Stimulated activated CD8-positive, alpha-beta memory T cell treated with anti-CD3 and anti-CD28 coated beads, Interleukin-2, amount 100 ng/mL, for 1 hour (primary cell): ENCODE measurements at places on chromosomes 6 and 20.

- no peak for DNase-seq
These were observed 138.0 kb downstream of the HFE start for GRCh38 chr6:26224940-26225847.

DNA sequence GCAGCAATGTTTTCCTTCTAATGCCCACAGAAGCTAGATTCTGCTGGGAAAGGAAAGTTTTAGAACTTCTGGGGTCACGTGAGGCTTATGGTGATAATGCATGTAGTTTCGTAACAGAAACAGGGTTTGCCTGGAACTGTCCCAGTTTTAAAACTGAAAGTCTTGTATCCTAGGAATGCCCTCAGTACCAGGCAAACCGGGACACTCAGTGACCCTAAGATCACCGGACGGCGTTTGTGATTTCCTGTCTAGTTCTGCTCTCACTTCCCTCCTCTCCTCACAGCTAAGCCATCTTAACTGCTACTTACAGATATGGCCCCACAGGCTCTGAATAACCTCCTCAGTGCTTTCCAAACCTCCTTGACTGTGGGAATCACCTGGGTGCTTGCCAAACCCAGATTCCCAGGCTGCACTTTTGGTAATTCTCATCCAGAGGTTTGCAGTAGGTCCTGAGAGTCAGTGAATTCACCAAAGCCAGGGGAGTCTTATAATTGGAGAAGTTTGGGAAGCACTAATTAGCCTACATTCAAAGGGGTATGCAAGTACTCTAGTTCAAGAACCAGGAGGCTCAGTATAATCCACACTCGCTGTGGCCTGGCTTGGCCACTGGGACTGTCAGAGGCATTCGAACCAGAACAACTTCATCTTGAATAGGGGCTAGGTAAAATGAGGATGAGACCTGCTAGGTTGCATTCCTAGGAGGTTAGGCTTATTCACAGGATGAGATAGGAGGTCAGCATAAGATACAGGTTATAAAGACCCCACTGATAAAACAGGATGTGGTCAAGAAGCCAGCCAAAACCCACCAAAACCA, 231.6 kb upstream of the MYLIP start:
- no peak for DNase-seq

GRCh38 chr6:106490030-106490429, 129.5 kb downstream of the CRYBG1 start:
- no peak for DNase-seq

- DNase-seq, result no peak
These were observed 11.6 kb downstream of the TNFAIP3 start for GRCh38 chr6:137878486-137879285.

DNA sequence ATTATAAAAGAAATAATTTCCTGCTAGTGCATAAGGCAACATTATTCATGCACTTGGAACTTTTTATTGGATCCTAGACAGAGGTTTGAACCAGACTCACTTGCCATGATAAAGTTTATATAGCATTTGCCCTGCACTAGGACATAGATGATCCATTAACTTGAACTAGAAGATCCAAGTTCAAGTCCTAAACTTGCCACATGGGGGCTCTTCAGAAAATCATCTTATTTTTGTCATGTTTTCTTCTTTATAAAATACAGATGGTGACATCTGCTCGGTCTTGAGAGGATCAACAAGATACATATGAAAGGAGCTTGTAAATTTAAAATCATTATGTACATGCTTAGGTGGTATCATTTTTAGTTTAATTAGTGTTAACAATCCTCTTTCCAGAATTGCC, 94.5 kb downstream of the SIM1 start:
- DNase-seq, result no peak

GRCh38 chr20:51495921-51496545, 46.5 kb downstream of the NFATC2 start:
- no peak for DNase-seq

GRCh38 chr6:34304164-34304563, 55.4 kb upstream of the SMIM29 start:
- DNase-seq, result no peak

DNA sequence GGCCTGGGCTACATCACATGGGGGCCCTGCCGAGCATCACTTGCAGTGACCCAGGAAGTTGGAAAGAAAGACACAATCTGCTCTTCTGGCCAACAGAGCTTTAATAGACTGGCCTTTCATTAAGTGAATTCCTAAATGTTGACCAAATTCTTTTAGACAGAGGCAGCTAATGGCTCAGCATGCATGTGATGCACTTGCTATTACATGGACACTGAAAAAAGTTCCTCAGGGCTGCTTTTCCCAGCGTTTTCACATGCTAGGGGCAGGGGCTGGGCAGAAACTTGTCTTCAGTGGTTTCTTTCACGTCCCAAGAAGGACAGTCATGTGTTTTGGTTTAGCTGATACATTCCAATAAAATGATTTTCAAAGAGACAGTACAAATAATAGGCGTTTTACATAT, 651.0 kb upstream of the SLC35B3 start:
- DNase-seq, result no peak

DNA sequence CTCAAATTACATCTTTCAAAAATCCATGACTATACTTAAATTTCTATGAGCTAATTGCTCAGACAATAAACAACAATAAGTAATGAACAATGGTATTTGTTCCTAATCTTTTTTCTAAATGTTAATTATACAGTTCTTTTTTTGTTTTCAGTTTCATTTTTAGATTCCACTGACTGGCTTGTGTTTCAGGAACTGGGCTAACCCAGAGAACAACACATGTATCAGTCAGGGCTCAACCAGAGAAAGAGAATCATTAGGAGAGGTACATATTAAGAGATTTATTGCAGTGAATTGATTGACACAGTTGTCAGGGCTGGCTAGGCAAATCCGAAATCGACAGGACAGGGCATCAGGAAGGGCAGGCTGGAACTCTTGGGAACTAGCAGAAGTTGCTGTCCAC, 182.8 kb downstream of the GRM1 start:
- DNase-seq, result no peak

DNA sequence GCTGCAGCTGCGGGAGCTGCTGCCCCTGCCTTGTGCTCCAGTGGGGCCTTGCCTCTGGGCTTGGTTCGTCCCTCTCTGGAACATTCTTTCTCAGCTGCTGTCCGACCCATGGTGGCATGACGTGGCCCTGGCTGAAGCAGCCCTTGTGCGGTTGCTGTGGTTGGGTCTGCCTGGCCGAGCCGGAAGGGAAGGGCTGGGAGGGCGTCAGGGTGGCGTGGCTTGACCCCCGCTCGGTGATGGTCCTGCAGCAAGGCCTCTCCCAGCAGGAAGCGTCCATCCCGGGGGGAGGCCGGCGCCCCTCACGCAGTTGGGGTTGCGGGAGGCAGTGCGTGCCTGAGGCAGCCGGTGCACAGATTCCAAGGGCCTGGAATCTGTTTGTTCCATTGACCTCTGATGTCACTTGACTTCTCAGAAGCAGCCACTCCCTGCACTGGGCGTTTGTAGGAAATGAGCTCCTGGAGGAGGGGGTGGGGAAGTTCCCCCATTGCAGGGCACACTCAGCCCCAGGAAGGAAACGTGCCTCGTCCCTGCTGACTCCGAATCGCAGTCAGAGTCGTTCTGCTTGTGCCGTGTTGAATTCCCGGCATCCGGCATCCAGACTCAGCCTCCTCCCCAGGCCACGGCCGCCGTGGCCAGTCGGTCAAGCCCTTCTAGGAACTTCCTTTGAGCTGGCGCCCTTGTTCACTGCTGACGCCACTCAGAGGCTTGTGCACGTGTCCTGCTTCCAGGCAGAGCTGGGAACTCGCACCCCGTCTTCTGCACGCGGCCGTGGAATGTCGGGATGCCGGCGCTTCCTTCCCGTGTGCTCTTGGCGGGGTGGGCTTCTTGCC, 9.7 kb upstream of the TNFRSF6B start:
- no peak for DNase-seq

GRCh38 chr20:57407541-57407956, 16.4 kb downstream of the RBM38 start:
- no peak for DNase-seq

GRCh38 chr20:50848846-50849673, 54.2 kb downstream of the BCAS4 start:
- no peak for DNase-seq

DNA sequence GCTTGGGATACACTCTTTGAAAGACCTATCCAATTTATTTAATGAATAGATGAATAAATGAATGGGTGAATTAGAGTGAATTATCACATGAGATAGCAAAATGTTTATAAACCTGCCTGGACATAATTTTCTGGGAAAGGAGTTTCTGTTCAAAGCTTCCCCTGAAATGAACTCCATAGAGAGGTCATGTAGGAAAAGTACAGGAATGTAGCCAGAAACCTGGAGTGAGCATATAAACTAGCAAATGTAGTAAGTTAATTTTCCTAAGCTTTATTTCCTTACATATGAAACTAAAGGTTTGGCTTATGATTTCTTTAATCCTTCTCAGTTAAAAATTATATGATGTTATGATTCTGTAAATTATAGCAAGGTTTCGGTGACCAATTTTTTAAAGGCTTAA, 380.3 kb upstream of the RSPO3 start:
- DNase-seq, result no peak

- DNase-seq, result no peak
These were observed 99.1 kb downstream of the SNX5 start for GRCh38 chr20:17869295-17869994.

DNA sequence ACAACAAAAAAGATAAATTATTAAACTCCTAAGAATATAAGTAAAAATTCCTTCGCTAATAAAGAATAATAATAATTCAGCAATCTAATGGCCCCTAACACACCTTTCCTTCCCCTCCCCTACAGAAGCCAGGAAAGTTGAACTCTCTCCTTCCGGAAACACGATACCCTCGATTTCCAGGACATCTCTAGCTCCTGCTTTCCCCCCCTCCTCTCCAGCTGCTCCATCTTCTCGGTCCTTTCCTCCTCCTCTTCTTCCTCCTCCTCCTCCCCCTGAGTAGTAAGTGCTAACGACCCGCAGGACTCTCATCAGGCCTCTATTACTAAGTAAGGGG, 603 bp downstream of the TASP1 start:
- no peak for DNase-seq

GRCh38 chr6:25350573-25350972, 71.4 kb downstream of the CARMIL1 start:
- DNase-seq, result no peak

GRCh38 chr20:13494019-13494418, 144.7 kb downstream of the TASP1 start:
- DNase-seq, result no peak

DNA sequence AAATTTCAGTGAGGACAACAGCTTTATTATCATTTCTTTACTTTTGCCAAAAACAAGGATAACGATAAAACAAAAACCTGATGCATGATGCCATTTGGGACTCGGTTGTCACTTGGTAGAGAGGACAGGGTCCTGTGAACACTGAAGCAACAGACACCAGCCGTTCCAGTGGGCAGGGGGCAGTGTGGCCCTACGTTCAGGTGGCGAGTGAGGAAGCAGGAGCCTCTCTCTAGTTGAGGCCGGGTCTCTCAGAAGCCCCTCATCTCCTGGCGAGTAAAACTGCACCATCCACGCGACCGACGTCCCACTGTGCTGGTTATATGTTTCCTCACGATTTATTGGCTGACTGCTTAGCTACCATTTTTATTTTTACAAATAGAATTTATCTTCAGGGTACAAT, 231.6 kb downstream of the THBS2 start:
- DNase-seq, result no peak

DNA sequence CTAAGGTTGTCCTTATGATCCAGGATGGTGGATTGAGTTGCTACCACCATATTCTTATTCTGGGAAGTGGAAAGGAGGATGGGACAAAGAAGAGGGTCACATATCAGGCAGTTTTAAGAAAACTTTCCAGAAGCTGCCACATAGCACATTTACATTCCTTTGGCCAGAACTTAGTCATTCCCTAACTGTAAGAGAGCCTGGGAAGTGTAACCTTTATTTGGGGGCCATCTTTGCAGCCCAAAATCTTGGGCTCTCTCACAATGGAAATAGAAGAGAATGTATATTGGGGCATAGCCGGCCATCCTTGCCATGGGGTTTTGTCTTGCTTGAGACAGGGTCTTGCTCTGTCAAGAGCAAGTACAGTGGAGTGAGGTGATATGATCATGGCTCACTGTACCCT, 8.4 kb downstream of the ZNF341 start:
- DNase-seq, result no peak

- no peak for DNase-seq
These were observed 147.2 kb upstream of the EYA4 start for GRCh38 chr6:133093956-133094355.

GRCh38 chr6:27894839-27895762, 17.1 kb downstream of the OR2B2 start:
- peak; percentile 23 for DNase-seq

DNA sequence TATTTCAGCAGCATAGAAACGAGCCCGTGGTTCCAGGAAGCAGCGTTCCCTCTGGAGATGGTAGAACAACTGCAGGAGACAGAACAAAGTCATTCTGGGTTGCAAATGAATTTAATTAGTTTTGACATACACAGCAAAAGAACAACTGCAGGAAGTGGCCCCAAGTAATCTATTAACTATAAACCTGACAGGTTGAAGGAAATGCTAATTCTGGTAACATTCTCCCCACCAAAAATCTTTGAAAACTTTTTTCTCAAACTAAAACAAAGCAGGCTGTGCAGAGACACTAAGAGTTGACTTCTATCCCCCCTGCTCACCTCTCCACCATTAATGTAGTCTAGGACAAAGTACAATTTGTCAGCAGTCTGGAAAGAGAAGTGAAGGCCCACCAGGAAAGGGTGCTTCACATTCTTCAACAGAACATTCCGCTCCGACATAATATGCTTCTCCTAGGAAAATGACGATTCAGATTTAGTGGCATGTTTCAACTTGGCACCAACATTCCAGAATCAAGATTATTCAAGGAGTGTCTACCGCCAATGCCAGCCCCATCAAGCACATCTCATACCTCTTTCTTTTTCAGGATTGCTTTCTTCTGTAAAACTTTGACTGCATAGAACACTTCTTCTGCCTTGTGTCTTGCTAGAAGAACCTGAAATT, 120.4 kb upstream of the SLC2A12 start:
- DNase-seq, result no peak

GRCh38 chr20:10939331-10939941, 265.6 kb upstream of the JAG1 start:
- DNase-seq, result no peak

GRCh38 chr20:37690626-37691369, 3.0 kb upstream of the CTNNBL1 start:
- DNase-seq, result no peak

- no peak for DNase-seq
These were observed 9.7 kb downstream of the MDC1 start for GRCh38 chr6:30707281-30707850.
